ENCODE measurements at places on chromosomes 1 and 21.
A peak's percentile ranks its signal among the peaks of the same experiment; 100 is the strongest.

DNA sequence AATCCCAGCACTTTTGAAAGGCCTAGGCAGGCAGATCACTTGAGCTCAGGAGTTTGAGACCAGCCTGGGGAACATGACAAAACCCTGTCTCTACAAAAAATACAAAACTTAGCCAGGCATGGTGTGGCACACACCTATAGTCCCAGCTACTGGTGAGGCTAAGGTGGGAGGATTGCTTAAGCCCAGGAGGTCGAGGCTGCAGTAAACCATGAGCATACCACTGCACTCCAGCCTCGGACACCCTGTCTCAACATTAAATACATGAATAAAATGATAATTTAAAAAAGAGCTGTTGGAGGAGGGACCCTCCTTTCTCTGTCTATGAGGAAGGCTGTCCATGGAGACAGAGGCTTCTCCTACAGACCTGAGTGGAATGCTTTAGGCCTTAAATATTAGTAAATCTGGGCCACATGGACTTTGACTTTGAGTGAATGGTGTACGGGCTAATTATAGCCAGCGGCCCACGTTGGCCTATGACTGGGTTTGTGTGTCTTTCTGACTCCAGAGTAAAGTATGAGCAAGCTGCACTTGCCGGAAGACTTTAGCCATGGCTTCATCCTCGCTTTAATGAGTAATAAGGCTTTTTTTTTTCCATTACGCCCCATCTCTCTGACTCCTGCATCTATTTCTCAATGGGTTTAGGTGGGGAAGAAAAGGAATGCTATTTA, 21.3 kb downstream of the RAB3B start:
- no peak for DNase-seq

GRCh38 chr1:2506901-2507565, 19.4 kb downstream of the PANK4 start:
- no peak for DNase-seq

- no peak for DNase-seq
Measured at GRCh38 chr21:31266241-31266640, 77.8 kb downstream of the TIAM1 start.

DNA sequence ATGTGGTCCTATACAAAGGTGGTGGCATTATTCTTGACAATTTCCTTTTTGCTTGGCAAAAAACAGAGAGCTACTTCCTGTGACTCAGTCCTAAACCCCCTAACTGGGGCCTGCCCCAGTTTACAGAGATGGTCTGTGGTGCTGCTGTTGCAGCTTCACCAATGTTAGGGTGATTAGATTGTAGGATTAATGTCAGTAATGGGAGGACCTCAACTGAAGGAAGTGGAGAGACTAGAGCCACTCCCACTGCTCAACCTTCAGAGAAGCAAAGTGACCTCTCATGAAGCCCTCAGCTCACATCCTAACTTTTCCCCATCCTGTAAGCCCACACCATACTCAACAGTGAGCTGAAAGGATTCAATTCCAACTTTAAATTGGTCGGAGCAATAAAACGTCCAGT, 3.6 kb downstream of the S100A6 start:
- peak; percentile 94 for DNase-seq

- DNase-seq = no peak
Measured at GRCh38 chr1:6588128-6588892, 8.5 kb downstream of the ZBTB48 start.

GRCh38 chr1:75786901-75787493, 941 bp downstream of the RABGGTB start:
- peak; percentile 11 for DNase-seq

DNA sequence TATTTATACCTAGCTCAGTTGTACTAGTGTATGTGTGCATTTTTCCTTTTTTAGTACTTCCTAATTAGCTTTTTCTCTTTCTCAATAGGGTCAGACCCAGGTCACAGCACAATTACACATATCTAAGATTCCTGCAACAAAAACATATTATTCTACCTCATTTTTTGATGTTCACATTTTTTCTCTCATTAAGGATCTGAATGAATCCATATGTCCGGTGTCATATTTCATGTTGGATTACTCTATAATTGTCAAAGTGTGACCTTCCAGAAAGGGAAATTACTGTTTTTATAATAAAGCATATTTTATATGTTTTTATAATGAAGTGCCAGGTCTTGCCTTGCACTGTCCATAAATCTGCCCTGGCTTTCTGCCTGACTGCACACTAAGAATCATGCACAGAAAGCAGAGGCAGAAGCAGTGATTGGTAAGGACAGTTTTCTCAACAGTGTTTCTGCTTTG, 143.7 kb downstream of the KCNT2 start:
- DNase-seq = no peak

DNA sequence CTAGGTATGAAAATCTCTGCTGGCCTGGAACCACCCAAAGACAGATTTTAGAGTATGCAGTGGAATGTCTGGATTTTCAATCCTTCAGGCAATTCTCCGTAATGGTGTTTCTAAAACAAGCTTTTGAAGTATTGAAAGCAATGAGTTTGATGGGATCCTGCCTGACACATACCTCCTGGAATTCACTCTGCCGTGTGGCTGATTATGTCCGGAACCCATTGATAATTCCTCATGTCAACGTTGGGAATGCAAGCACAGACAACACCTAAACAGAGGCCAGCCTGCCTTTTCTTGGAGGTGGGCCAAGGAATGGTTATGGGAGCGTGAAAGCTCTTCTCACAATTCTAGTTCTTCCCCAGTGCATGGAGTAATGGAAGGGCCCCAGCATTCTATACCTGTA, 168.9 kb upstream of the HMCN1 start:
- DNase-seq = no peak

GRCh38 chr21:31092832-31093625, 54.8 kb upstream of the KRTAP19-8 start:
- DNase-seq = no peak

- no peak for DNase-seq
Measured at GRCh38 chr1:175005085-175005783, 5.5 kb downstream of the CACYBP start.

GRCh38 chr1:15803380-15803779, 4.1 kb downstream of the UQCRHL start:
- DNase-seq = peak; percentile 47

DNA sequence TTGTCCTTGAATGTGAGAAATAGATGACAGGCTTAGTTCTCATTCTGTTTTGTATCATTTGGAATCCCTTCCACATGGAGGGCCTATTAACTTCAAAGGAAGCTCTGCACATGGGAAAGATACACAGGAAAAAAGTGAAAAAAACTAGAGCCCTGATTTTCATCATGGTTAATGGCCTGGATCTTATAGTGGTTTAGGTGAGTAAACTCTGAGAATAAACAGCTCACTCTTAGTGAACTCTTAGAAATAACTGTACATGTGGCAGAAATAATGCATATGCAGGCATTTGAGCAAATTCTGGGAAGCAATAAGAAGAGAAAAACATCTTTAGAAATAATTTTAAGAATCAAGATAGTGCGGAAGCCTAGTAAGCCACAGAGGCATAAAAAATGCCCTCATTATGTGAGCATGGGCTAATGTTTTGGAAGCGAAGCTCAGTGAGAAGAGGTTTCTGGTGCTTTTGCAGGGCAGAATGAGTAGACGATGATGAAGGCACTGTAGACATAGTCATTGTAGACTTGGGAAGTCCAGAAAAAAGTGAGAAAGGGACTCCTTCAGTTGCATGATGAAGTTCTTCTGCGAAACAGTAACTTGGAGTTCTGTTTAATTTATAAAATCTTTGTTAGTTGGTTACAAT, 279.9 kb downstream of the DNM3 start:
- no peak for DNase-seq

- DNase-seq = no peak
Measured at GRCh38 chr1:213783893-213784292, 203.9 kb upstream of the PROX1 start.

DNA sequence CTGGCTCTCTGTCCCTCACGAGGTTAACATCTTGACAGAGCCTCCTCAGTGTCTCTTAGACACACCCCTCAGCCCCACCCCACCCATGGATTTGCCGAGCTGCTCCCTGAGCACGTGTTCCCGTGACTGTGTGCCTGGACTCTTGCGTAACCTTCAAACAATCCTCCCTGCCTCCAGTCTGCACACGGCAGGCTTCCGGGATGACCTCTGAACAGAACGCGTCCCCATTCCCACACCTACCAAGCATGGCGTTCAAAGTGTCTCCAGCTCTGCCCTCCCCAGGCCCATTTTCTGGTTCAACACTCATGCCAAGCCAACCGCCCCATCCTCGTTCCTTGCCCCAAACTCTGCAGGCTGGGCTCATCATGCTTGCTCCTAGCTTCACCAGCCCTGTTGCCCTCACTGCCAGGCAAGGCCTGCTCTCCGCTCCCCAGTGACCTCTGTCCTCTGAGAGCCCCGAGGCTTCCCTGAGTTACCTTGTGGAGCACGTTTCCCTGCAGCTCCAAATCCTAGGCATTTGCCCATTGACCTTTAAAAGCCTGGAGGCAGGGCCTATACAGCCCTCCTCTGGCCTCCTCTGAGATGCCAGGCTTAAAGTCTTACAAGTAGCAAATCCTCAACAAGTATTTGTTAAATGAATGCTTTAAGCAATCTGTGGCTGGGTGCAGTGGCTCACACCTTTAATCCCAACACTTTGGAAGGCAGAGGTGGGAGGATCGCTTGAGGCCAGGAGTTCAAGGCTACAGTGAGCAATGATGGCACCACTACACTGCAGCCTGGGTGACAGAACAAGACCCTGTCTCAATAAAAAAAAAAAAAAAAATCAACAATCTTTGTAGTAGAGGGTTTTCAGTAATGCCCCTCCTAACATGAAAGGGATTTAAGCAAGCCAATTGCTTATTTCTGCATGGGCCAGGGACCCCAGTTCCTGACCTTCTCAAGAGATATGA, 5.0 kb downstream of the AGT start:
- DNase-seq = no peak

GRCh38 chr1:241579434-241579833, 47.3 kb downstream of the KMO start:
- DNase-seq = no peak

DNA sequence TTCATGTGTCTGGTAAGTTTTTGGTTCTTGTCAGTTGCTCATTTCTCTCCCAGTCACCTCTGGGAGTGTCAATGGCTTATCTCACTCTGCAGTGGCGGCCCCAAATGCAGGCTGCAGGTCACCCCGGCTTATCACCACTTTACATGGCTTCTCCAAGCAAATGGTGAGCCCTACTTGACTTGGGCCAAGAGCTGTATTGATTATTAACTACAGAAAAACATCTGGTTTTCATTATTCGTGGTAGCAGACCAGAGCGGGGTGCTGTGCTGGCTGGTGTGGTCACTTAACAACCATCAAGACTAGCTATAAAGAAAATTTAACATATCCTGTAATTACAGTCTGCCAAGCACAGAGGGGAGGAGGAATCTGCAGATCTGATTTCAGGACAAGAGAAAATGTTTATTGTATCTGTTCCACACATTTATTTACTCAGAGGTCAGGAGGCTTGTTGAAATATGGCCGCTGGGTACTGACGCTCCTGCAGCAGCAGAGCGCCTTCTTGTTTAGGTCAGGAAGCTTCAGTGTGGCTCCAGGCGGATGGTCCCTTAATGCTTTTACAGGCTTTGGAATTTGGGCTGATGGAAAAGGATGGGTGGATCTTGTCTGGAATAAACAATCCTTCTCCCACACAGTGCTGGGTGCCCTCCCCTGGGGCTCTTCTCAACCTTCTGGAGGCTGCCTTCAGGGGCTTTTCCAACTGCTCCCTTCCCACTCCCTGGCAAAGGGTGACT, 87.8 kb downstream of the HLX start:
- peak; percentile 97 for DNase-seq

DNA sequence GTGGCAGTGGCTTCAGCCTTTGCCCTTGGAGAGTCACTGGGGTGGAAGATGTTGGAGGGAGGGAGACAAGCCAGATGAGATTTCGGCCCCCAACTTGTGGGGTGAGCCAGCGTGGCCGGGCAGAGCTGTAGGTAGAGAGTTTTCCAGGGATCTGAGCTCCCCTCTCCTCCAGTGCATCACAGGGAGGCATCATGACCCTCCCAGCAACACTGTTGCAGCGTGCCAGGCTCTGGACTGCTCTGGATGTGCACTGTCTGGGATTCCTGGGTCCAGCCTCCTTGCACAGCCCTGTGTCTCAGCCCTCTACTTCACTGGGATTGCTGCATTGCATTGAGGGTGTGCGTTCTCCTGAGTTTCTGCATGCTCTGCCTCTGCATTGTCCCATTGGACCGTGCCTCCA, 8.9 kb downstream of the PTPRU start:
- DNase-seq = no peak

- DNase-seq = no peak
Measured at GRCh38 chr1:174051956-174052355, 29.8 kb upstream of the RC3H1 start.

DNA sequence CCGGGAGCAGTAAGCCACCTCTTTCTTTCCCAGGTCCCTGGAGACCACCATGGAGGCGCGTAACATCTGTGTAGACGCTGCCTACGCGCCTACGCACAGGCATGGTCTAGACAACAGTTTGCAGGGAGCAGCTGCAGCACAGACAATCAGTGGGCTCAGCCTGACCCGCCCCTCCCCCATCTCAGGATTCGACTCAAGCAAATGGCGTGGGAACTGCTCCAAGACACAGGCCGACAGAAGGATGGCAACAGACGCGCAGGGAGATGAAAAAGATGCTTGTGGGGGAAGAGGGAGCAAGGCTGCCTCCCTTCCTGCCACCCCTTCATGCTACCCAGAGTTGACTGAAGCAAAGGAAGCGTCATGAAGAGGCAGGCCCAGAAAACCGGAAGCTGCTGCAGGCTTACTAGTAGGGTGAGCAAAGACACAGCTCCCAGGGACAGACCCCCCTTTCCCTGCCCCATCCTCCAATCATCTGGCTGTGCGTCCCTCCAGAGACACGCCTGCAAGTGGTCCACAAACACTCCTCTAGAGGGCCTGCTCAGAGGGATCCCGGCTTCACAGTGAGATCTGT, 19.5 kb downstream of the STK40 start:
- no peak for DNase-seq

DNA sequence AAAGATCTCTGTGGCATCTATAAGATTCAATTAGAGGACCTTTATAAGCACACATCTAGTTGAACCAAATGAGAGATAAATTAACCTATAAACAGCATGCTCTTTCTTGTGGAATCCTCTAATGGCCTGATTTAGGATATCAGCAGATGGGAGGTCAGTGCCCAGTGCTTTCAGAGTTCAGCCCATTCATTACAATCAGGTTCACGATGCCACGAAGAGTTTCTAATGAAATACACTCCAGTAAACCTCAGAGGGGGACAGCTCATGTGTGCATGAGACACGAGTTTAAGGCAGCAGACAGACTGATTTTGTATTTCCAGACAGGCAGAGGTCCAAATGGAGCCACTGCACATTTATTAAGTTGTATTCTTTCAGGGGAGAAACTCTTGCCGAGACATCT, 544.4 kb upstream of the PKN2 start:
- DNase-seq = no peak

- no peak for DNase-seq
Measured at GRCh38 chr1:108624069-108624468, 36.8 kb downstream of the HENMT1 start.

- DNase-seq = no peak
Measured at GRCh38 chr1:192453360-192453992, 122.1 kb upstream of the RGS1 start.

GRCh38 chr1:65026235-65026634, 59.9 kb upstream of the JAK1 start:
- no peak for DNase-seq
